Activated CD4-positive, alpha-beta T cell treated with anti-CD3 and anti-CD28 coated beads, Interleukin-2, amount 50 U/mL, for 4 hours (primary cell): ENCODE measurements at places on chromosomes 13 and 19.

DNA sequence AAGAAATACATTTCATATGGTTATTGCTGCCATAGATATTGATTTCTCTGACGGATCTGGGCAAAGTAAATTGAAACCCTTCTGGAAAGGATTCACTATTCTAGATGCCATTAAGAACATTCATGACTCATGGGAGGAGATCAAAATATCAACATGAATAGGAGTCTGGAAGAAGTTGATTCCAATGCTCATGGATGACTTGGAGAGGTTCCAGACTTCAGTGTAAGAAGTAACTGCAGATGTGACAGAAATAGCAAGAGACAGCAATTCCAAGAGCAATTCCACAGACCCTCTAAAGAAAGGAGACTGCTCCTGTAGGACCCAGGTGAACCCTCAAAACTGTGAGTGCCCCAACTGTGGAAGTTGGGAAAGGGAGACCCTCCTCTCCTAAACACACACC lies 30.9 kb upstream of the KCTD12 start:
- no peak for DNase-seq

DNA sequence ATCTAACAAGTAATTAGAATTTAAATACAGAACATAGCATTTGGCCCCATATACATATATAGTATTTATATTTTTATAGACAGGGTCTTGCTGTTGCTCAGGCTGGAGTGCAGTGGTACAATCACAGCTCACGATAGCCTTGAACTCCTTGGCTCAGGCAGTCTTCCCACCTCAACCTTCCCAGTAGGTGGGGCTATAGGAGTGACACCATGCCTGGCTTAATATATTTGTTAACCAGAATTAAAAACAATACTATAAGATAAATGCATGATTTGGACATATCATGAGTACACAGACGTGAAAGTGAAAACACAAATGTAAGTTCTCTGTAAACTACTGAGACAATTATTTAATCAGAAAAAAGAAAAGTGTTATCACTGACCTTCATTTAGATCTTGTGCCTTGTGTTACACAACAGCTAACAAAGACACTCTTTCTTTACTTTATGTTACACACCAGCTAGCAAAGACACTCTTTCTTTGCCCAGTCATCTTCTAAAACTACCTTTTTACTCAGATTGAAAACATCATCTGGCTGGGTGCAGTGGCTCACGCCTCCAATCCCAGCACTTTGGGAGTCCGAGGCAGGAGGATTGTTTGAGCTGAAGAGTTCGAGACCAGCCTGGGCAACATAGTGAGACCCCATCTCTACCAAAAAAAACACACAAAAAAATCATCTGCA lies 22.6 kb downstream of the CARS2 start:
- DNase-seq = no peak

- DNase-seq = peak; percentile 57
Observed at GRCh38 chr19:46616631-46617322, 8.1 kb downstream of the PTGIR start.

- no peak for DNase-seq
Observed at GRCh38 chr13:78659450-78659730, 435 bp upstream of the OBI1 start.

DNA sequence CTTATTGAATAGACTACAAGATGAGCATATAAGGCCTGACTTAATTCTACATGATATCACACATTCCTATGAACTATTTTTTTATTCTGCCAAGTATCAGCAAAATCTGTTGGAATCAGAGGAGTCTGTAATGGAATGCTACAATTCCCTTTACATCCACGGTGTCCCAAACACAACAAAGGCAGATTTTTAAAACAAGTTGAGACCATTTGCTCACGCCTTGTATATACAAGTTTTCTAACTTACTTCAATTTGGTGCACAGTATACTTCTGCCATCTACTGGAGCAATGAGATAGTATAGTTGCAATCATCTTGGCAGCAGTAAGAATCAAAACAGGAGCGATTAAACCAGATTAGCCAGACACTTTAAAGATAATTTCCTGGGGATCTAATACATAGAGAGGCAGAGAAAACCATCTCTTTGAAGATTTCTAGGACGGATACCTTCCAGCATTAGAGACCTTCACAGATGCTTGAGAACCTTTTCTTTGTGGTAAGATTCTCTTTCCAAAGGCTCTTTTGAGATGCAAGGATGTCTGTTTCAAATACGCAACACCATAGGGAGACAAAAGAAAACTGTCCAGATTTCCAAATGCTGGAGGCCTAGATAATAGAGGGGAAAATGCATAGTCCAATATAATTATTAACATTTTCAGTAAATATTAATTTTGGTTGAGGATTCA lies 302.0 kb upstream of the MIR17HG start:
- no peak for DNase-seq

GRCh38 chr19:52391135-52391534 lies 6.5 kb upstream of the ZNF528 start:
- DNase-seq = no peak

GRCh38 chr13:79429309-79429708 lies 23.3 kb upstream of the RBM26 start:
- DNase-seq = no peak

- no peak for DNase-seq
Observed at GRCh38 chr19:9782338-9782737, 13.8 kb upstream of the ZNF846 start.

GRCh38 chr19:6886277-6886897 lies 992 bp upstream of the ADGRE1 start:
- DNase-seq = no peak

DNA sequence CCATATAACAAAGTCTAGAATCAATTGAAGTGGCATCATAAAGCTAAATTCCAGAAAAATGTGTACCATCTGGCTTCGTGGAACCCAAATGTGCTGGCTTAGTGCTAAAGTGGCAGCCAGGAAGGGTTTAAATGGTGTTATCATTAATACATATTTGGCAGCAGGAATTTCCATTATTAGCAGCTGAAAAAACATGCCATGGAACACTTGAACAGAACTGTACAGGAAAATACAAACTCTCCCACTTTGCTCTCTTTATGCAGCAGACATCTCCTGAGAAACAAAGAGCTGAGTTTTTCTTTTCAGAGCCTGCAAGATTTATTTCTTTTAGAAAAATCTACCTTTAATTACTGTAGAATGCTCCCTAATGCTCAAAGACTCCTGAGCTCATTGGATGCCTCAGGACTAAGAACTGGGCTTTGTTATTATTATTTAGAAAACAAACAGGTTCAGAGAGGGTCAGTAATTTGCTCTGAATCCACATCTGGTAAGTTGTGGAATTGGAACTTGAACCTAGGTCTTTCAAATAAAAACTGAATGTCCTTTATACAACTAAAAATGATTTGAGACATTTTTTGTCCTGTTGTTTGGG lies 179.0 kb downstream of the LACC1 start:
- DNase-seq = no peak

- no peak for DNase-seq
Observed at GRCh38 chr19:47099576-47100050, 14.0 kb downstream of the ZC3H4 start.

DNA sequence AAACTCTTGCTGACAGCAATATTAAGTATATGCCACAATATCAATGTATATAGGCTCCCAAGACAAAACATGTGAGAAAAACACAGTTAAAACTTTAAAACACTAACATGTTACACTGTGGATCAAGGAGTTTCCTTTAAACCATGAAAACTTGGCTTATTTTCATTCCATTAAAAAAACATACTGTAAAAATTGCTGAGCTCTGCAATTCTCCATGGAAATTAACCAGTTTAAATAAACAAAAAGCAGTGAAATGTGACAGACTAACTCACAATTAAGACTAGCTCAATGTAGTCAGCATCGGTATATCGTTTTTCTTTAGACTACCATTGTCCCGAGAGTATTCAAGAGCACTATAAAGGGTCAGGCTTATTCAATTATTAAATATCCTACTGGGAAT lies 930.5 kb upstream of the SLITRK1 start:
- DNase-seq = no peak

GRCh38 chr13:79386125-79386826 lies 19.8 kb downstream of the RBM26 start:
- no peak for DNase-seq

DNA sequence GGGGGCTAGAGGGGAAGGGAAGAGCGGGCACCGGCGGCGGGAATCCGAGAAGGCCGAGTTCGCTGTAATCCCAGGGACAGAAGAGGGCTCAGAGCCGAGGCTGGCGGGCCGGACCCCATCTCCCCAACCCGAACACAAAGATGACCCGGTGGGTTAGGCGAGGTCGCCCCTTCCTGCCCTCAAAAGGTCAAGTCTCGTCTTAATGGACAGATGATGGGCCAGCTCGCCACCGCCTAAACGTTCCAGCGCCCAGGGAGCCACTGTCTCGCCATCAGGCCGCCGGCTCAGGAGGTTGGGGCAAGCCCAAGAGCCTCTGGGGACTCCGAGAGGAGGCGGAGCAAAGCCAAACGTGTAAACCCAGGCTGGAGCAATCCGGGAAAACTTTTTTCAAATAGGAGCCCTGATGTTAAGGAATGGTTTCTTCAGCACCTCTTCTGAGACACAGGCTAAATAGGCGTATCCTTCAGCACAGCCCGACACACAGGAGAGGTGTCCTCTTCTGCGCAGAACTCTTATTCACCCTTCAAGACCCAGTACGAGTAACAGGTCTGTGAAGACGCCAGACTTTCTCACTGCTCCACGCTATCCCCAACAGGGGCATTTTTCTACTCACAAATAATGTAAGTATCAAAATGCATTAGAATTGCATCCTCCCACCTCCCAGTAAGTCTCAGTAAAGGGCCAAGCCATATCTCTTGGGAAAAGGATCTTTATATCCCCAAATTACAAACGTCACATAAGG lies 6.3 kb upstream of the POU4F1 start:
- DNase-seq = no peak

DNA sequence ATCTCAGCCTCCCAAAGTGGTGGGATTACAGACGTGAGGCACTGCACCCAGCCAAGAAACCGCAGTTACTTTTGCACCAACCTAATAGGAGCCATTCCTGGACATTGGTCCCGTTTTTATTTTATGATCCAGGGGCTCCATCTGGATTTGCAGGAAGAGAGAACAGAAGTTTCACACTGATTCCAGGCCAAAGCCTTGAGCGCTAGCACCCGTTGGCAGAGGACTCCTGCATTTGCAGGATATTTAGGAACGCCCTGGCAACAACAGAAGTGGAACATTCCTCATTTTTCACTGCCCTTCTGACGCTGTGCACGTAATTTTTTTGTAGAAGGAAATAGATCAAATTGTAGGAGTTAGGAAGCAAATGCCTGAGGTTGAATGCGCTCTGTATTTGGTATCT lies 11.7 kb upstream of the SULT2A1 start:
- DNase-seq = no peak

DNA sequence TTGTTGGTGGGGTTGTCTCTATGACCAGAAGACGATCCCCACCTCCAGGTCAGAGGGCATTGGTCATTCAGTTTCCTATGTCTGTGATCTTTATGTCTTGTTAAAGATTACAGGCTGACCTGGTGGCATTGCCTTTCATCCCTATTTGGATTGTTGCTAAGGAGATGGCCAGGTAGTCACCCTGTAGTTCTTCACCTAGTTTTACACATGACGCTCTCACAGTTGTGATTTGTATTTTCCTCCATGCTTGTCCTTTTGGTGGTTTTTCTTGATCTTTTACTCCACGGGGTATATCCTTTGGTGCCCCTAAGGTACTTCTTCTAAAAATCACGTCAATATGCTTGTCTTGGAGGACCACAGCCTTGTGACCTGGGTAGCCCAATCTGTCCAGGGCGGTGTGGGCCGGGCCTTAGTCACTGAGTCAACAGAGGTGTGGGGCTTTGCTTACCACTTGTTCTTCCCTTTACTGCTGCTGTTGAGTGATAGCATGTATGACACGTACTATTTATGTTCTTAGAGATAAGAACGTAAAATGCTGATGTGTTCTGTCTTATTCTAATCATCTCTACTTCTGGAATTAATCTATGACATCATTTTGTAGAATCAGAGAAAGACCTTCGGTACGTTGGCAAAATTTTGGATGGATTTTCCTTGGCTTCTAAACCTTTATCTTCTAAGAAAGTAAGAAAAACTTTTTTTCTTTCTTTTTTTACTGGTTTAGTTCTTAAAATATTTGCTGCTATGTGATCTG lies 20.1 kb downstream of the GPATCH1 start:
- no peak for DNase-seq
